ENCODE measurements at places on chromosomes 5 and 9.

GRCh38 chr9:72089451-72090130 is 29.2 kb upstream of the C9orf57 start:
- no peak for DNase-seq

DNA sequence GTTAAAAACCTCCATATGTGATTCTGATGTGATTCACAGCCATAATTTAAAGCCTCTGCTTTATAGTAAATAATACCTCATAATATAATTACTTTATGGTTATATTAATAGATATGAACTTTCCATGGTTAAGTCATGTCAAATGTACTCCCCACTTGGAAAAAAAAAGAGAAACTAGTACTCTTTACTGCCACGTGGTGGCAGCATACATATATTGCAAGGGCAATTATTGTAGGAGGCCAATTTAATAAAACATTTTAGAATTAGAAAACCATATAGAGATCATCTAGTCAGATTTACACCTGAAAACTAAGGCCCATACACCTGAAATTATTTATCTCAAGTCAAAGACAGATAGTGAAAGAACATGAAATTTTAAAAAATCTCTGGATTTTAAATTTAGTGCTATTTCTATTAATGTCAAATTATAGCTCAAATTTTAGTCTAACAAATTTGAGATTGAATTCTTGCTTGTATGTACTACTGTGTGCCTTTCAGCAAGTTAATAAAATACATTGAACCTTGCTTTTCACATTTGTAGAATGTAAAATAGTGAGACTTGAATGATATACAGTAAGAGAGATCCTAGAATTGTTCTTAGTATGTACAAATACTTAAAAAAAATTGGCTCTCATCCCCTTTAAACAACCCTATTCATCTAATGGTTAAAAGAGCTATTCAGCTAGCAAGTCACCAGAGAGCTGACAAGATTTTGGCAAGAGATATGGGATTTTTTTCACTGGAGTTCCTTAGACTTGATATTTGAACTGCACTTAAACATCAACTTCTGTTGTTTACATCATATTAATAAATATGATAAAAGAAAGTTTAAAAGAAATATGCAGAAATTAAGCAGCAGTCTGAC is 603.8 kb downstream of the TLE4 start:
- peak; percentile 10 for DNase-seq

DNA sequence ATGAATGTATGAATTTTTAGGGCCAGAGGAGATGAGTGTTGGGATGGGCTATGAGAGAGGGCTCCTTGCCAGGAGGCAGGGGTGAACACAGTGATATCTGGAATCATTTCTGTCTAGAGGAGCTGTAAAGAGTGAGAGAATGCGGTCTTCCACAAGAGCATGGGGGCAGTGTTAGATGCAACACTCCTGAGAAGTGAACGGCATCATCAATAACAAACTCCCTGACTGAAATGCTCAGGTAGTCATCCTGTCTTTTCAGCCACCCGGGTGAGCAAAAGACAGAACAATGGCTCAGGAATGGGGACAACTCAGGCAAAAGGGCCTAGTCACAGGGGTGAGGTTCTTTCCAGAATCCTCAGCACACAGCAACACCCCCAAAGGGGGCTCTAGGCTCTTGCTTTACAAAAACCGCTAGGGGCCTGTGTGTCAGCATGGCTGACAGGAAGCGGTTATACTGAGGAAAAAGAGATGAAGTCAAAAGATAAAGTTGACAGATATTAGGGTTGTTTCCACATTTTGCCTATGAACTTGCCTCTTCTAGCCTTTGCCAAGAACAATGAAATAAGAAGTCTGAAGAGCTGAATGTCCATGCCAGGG is 104.6 kb upstream of the LRRTM2 start:
- no peak for DNase-seq

GRCh38 chr5:102903074-102903871 is 148.2 kb downstream of the PAM start:
- DNase-seq = no peak

DNA sequence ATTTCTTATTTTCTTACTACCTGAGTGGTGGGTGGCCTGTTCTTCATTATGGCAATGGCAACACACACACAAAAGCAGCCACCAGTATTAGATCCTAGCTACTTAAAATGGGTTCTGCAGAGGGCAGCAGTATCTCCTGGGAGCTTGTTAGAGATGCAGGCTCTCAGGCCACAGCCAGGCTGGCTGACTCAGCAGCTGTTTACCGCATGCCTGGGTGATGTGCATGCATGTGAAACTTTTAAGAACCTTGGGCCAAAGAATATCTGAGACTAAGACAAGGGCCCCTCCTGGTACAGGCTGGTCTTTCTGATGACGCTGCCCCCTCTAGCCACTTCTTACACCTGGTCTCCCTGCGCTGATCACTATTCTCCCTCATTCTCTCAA is 399.0 kb downstream of the MED10 start:
- no peak for DNase-seq

- DNase-seq = no peak
These were observed 123.7 kb downstream of the PSD2 start for GRCh38 chr5:139919308-139919707.

DNA sequence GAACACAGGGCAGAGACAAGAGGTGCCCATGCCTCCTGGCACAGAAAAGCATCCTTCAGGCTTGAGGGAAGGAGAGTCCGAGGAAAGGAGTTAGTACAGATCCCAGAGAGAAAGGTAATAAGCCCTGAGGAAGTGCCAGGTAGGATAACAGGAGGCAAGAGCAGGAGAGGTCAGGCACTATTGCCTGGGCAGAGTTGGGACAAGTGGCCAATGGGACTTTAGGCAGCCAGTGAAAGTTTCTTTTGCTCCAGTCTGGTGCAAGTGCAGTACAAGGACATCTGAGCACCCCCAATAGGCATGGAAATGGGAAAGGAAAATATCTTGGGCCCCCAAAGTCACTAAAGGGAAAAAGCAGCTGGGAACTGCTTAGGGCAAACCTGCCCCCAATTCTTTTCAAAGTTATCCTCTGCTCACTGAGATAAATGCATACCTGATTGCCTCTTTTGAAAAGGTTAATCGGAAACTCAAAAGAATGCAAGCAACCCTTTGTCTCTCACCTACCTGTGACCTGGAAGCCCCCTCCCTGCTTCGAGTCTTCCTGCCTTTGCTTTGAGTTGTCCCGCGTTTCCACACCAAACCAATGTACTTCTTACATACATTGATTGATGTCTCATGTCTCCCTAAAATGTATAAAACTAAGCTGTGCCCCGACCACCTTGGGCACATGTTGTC is 46.5 kb downstream of the ELOVL7 start:
- no peak for DNase-seq

- no peak for DNase-seq
These were observed 584.1 kb downstream of the CCDC171 start for GRCh38 chr9:16136961-16137360.

DNA sequence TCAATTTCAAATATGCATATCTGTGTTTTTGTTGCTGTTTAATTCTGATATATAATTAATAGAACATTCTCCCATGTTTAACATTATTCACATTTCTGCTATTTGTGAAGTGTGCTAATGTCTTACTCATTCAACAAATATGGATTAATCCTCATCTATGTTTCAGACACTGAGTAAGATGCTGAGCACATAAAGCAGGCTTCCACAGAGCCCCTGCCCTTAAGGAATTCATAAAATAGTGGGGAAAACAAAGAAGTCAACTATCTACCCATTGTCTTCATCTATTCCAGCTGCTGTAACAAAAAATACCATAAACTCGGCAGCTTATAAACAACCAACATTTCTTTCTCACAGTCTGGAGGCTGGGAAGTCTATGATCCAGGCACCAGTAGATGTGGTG is 333.3 kb downstream of the SEMA5A start:
- no peak for DNase-seq

- DNase-seq = no peak
These were observed 52.9 kb upstream of the TRIO start for GRCh38 chr5:14090290-14090689.

GRCh38 chr5:96330530-96331140 is 102.4 kb downstream of the PCSK1 start:
- peak; percentile 39 for DNase-seq

- no peak for DNase-seq
These were observed 246.1 kb downstream of the TRIM32 start for GRCh38 chr9:116933251-116933650.

- DNase-seq = no peak
These were observed 129.0 kb upstream of the ALDH1B1 start for GRCh38 chr9:38263532-38263931.

DNA sequence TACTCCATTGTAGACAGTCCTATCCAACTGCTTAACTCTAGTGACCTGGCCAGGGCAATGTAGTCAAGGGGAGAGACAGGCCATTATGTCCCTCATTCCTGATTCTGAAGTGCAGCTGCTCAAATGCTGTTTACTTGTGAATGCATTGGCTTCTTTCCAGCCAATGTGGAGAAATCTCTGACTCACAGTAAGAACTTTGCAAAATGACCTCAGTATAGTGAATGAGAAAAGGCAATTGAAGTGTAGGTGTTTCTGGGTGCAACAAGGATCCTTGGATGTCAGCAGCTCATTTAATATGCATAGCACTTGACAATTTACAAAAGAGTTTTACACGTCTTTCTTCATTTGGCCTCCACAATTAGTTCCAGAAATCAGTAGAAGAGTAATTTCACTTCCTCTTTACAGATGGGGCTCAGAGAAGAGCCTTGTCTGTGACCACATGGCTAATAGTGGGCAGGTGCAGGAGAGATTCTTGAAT is 367.2 kb downstream of the OSTF1 start:
- no peak for DNase-seq

DNA sequence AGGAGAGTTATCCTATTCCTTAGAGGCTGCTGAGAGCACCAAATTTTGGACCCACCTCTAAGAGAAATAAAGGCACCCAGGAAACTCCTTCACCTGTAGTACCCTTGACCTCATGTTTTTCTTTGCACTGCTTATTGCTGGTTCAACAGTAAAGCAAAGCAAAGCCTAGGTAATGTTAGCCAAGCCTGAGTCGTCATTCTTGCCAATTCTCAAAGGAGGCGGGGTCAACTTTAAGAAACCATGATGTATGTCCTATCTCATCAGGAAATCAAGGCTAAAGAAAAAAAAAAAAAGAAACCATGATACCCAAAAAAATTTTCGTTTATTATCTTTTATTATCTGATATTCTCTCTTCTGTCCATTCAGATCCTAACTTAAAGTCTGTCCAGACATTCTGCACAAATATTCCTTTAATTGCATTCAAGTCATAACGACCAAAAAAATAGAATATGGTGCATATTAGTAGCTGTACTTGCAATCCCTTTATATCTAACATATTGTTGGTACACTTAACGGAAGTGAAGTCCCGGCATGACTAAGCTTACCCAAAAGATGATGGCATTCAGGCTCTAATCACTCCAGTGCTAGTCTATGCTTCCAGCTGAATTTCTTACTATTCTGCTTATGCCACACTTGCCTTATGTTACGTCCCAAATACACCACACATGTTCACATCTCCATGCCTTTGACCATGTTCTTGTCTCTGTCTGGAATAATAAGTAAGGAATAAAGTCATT is 1.8 kb downstream of the AUH start:
- peak; percentile 41 for DNase-seq

GRCh38 chr9:70170151-70170790 is 88.5 kb upstream of the SMC5 start:
- DNase-seq = no peak

- no peak for DNase-seq
These were observed 104.0 kb downstream of the GDNF start for GRCh38 chr5:37735649-37736347.

DNA sequence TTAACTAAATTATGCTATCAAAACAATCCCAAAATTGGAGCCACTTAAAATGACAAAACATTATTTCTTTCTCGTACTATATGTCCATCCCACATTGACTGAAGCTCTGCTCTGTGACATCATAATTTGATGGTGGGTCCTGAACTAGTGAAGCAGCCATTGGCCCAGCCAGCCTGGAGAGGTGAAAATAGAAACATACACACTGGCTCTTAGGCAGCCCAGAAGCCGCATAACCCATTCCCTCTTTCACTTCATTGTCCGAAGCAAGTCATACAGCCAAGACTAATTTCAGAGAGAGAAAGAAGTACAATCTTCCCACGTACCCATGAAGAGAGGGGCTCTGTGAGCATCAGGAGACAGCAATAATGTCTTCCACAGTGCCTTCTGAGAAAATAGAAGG is 342.5 kb downstream of the NFIB start:
- no peak for DNase-seq

- no peak for DNase-seq
These were observed 74.5 kb downstream of the PRR16 start for GRCh38 chr5:120538644-120539043.

DNA sequence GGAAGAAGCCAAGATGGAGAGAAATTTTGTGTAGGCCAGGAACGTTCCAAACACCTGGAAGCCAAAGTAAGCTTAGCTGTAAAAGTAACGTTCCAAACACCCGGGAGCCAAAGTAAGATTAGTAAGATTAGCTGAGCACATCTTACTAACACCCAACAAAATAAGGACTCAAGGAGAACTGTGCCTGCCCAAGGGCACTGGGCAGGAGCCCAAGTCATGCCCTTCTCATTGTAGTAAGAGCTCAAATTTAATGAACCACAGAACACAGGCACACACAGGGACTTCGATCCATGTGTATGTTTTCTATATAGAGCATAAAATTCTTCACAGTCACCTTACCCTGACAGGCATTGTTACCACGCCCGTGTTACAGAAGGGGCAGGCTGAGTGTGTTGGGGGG is 36.1 kb upstream of the NXNL2 start:
- no peak for DNase-seq

DNA sequence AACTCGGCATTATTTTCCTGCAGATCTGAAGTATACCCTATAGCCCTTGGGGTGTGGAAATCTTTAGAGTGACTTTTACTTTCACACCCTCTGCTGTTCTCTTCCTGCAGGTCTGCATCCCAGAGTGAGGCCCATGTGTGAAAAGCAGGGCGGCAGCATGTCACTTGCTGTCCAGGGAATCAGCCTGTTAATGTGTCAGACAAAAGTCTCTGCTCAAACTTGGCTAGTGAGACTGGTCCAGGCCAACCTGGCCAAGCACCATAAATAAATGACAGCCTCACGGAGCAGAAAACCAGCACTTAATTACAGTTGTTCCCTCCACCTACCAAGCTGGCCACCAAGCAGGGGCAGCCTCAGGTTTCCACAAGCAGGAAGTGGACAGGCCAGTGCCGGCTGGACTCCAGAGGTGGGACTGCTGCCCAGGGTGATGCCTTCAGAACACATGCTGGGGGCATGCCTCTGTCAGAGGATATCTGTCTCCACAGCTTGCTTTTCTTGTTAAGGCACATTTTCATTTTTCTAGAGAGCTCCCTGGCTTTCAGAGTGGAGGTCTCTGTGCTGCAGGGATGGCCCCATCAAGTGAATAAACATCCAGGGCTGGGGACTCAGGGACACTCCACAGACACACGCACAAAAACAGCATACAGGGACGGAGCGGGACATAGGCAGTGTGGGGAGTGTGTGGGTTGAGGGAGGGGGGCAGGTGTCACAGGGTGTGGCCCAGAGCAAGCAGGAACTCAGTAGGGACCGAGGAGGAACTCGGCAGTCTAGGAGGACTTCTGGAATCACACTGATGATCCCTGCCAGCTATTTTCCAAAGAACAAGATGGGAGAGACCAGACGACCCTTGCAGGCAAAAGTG is 243.8 kb upstream of the IRX1 start:
- no peak for DNase-seq

DNA sequence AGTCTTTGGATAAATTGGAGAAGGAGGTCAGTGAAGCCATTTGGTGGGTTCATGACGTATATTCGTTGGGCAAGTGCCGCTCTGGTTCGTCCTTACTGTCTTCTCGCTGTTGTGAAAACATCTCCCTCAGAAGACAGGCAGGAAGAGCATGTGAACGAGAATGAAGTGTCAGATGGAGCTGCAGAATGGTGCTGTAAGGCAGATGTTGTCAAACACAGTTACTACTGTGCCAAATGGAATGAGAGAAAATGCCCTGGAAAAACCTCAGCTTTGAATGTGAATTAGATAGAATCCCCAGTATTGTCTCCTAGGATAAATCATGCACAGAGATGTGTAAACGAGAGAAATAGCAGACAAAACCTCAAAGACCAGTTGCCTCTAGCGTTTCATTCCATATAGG is 121.5 kb downstream of the CAMK4 start:
- no peak for DNase-seq

Measured in AML-193 (cell line).